ENCODE measurements at places on chromosomes 4 and X.

DNA sequence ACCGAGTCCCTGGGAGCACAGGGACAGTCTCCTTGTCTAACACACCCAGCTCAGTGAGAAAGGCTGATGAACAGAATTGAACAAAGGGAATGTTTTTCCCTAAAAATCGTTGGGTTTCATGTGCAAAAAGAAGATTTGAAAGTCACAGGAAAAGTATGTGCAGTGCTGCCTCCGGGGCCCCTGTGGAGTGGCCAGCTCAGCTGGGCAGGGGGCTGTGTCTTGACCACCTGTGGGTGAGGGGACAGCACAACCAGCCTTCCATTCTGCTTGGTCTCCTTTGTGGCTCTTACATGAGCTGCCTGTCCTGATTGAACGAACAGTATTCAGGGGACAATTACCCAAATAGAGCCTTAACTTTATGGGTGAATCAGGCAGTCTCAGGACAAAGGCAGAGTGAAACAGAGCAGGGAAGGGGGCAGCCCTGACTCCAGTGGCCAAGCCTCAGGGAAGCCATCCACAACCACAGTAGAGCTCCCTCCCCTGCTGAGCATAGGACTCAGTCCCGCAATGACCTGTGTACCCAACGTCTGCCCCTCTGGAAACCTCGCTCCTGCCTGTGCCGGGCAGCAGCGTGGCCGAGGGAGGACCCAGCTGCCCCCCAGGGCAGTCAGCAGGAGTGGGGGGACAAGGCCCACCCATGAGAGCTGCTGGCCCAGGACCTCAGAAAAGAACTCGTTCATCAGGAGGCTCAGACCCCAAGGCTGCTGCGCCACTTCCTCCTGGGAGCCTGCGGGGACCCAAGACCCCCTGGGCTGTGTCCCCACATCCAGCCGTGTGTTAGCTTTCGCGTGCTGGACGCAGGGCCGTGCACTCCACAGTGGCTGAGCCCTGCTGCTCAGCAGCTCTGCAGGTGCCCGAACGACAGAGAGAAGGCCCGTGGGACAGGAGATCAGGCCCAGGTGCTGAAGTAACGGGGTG is 59.6 kb upstream of the MXD4 start:
- DNase-seq = no peak

- peak; percentile 87 for DNase-seq
Measured at GRCh38 chrX:1581132-1581531, 10.3 kb upstream of the AKAP17A start.

DNA sequence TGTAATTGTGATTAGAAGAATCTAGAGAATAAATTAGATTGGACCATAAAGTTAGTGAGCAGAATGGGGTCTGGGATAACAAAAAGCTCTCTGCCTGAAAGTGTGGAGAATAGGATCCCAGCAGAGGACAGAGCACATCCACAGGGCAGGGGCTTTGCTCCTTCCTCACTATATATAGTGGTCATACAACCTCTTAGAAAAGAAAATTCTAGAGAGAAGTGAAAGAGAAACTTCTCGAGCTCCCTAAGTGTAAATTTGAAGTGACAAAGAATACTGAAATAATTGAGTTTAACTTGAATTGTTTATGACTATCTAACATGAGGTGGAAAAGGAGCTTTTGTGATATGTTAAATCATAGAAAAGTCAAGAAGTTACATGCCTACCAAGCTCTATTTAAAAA is 14.9 kb downstream of the ADAM29 start:
- no peak for DNase-seq

DNA sequence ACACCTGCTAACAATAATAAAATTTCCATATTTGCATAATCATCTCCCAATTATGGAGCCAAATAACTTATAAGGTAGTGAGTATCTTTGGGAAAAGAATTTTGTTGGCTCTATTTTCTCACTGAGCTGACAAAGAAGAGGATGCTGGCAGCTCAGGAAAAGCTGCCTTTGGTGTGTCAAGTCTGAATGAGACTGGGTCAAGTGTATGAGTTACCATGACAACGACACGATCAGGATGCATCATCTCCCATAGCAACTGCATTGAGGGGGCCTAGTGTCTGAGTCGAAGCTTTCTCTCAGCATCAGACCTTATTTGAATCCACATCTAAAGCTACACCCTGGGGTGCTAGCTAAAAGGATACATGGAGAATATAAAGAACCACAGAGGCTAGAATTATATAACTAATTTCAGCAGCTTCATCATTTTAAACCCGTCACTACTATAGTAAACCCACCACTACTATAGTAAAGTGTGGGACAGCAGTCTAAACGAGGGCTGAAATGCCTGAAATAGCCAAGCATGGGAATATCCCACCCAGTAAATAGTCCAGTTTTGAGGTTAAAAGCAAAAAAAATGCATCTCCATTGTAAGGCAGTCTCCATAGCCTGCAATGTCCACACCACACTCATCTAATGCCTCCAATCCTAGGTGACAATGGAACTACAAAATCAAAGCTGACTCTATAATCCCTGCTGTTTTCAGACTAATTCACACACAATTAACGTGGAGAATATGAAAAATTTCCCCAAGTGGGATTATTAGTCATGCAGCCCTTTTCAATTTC is 16.0 kb downstream of the GSPT2 start:
- no peak for DNase-seq

DNA sequence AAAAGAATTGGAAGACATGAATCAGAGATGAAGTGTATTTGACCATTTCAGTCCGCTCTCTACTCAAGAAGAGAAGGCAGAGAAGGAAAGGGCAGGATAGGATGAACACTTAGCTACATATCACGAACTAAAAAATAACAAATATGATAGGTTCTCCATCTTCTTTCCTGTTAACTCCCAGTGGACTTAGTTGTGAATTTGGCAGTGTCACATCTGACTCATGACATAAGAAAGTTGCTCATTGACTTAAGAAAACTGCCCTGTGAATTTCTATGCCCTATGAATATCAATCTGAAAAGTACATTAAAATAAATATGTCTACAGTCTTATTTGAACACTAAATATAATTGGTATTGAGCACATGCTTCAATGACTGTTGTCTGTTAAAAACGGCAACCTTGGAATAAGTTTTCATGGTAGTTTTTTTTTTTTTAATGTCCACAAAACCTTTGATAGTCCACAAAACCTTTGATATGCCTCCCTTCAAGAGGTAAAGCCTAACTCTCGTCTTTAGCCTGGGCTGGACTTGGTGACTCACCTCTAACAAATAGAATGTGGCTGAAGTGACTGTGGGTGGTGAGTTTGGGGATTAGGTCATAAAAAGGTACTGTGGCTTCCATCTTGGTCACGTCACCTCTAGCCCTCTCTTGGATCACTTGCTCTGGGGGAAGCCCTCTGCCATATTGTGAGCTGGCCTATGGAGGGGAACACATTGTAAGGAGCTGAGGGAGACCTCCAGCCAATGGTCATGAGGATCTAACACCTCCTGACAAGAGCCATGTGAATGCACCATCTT is 184.7 kb upstream of the S100G start:
- no peak for DNase-seq
